Osteocyte (in vitro differentiated cells): ENCODE measurements at places on chromosomes 7 and 10.
A peak's percentile ranks its signal among the peaks of the same experiment; 100 is the strongest.

GRCh38 chr10:11170993-11171851 lies 153.6 kb downstream of the CELF2 start:
- peak; percentile 19 for DNase-seq

DNA sequence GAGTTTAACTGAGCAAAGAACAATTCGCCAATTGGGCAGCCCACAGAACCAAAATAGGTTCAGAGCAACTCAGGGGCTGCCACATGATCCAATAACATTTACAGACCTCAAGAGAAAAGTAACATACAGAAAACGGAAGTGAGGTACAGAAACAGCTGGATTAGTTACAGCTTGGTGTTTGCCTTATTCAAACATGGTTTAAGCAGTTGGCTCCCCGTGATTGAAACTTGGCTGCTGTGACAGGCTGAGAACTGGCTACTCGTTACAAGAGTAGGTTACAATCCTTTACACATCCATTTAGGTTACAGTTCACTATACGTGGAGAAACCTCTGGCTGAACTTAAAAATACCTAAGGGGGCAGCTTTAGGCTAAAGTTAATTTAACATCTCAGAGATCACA lies 673.1 kb upstream of the PHF14 start:
- no peak for DNase-seq

GRCh38 chr10:69049566-69049961 lies 38.3 kb upstream of the SRGN start:
- DNase-seq: no peak

- DNase-seq: no peak
Measured at GRCh38 chr7:30985756-30986155, 22.0 kb downstream of the GHRHR start.

- DNase-seq: no peak
Measured at GRCh38 chr10:34489973-34490745, 324.9 kb downstream of the PARD3 start.
